B cell (primary cell): ENCODE measurements at places on chromosomes 6 and 20.

- DNase-seq, result no peak
Observed at GRCh38 chr6:133833949-133834359, 55.0 kb upstream of the TCF21 start.

DNA sequence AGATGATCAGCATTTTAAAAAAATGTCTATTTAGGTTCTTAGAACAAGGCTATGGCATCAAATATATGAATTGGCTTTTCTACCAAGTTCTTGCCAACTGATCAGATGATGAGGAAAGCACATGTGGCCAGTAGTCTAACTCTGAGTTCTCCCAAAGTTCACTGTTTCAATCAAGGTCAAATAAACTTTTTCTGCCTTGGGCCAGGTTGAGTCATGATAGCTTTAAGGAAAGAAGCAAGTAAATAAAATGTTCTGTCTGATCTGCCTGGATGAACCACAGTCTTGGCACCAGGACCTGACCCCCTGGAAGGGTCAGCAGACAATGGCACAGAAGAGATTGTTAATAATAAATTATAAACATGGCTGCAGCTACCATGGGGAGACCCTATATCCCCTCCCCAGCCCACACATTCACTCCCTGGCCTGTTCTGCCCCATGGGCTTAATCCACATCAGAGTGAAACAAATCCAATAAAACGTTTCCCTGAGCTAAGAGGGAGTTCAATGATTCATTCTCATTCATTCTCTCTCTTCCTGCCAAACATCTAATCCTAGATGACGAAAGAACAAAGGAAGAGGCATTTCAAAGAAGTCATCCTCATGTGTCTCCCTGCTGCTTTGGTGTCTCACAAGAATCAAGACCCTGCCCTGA, 661.6 kb downstream of the DHX35 start:
- DNase-seq, result no peak

DNA sequence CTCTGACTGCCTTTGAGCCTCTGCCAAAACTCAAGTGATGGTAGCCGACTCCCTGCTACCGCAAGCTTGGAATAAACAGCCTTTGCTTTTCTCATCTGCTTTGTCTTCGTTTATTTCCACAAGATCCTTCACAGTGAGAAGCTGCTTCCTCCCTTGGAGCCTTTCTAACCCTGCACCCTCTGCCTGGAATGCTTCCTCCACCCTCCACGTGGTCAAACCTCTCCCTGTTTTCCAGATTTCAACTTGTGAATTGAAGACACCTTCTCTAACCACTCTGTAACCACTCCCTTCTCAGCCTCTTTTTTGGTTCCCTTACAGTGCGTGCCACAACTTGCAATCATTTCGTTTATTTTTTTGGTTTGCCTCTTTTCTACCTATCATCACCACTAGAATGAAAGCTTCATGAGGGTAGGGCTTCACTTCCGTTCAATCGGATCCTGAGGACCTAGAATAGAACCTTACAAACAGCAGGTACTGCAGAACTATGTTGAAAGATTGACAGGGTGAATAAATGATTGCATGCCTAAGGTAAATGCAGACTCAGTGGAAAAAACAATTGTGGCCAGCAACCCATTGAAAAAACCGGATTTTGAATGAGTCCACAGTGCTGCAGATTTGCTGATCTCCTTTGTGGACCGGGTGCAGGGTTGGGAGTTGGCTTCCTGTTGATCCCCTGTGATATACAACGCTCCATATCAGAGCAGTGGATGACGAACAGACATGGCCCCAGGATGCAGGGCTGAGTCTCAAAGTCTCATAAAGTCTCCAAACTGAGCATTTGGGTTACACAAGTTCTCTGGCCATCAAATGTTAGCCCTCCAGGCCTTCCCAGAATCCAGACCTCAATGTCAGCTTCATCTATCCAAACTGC, 51.0 kb upstream of the HIVEP1 start:
- no peak for DNase-seq

GRCh38 chr6:22526736-22527135, 42.6 kb upstream of the HDGFL1 start:
- DNase-seq, result no peak

GRCh38 chr6:70241991-70242420, 60.9 kb downstream of the COL9A1 start:
- no peak for DNase-seq

- DNase-seq, result no peak
Observed at GRCh38 chr20:10715035-10715434, 41.2 kb upstream of the JAG1 start.

DNA sequence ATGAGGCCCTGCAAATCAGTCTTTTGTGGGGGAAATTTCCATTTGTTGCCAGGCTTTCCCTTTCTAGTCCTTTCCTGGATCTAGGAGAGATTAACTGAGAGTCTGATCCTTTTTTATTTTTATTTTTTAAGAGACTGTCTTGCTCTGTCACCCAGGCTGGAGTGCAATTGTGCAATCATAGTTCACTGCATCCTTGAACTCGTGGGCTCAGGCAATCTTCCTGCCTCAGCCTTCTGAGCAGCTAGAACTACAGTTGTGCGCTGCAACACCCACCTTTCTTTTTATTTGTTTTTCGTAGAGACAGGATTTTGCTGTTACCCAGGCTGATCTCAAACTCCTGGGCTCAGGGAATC, 22.9 kb downstream of the OR2B2 start:
- no peak for DNase-seq

GRCh38 chr20:20518263-20518662, 150.4 kb downstream of the INSM1 start:
- no peak for DNase-seq

DNA sequence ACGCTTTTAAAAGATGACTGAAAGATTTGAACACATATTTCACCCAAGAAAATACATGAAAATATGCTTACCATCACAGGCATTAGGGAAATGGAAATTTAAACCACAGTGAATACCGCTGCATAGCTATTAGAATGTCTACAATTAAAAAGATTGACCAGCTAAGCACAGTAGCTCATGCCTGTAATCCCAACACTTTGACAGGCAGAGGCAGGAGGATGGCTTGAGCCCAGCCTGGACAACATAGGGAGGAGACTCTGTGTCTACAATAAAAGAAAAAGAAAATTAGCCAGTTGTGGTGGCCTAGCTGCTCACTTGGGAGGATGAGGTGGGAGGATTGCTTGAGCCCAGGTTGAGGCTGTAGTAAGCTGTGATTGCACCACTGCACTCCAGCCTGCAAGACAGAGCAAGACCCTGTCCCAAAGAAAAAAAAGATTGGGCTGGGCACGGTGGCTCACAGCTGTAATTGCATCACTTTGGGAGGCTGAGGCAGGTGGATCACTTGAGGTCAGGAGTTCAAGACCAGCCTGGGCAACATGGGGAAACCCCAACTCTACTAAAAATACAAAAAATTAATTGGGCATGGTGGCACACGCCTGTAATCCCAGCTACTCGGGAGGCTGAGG, 163.7 kb upstream of the AKAP12 start:
- no peak for DNase-seq
